ENCODE measurements at places on chromosomes 2 and 18.

DNA sequence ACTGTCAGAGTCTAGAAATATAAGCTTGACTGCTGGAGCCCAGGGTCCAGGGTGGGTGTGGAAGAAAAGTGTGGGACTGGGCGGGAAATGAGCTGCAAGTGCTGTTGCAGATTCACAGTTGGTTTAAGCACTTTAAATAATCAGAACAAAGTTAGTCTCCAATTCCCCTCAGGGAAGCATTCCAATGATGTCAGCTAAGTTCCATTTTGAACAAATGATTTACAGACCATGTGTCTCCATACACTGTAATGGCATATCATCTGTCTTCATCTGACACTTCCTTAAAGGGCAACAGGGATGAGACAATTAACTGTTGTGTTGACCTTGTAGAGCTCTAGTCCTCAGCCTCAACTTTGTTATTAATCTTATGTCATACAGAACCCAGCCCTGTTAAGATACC is 31.5 kb upstream of the REG3A start:
- DNase-seq: no peak

GRCh38 chr2:6788614-6789013 is 77.1 kb downstream of the CMPK2 start:
- DNase-seq: no peak

DNA sequence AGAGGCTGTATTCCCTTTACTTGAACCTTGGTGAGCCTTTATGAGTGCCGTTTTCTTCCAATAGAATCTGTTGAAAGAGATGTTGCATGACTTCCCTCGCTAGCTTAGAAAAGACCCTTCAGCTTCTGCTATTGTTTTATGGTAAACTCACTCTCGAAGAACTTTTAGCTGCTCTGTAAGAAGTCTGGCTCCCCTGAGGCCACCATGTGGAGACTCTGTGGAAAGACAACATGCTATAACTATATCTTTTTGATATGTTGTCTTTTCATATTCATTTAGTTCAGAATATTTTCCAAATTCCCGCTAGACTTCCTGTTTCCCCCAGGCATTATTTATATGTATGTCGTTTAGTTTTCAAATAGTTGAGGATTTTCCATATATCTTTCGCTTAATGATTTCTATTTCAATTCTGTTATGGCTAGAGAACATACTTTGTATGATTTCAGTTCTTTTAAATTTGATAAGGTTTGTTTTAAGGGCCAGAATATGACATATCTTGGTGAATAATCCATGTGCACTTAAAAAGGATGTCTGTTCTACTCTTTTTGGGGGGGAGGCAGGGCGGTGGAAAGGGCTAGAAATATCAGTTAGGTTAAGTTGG is 64.1 kb downstream of the PTPN4 start:
- DNase-seq: no peak

DNA sequence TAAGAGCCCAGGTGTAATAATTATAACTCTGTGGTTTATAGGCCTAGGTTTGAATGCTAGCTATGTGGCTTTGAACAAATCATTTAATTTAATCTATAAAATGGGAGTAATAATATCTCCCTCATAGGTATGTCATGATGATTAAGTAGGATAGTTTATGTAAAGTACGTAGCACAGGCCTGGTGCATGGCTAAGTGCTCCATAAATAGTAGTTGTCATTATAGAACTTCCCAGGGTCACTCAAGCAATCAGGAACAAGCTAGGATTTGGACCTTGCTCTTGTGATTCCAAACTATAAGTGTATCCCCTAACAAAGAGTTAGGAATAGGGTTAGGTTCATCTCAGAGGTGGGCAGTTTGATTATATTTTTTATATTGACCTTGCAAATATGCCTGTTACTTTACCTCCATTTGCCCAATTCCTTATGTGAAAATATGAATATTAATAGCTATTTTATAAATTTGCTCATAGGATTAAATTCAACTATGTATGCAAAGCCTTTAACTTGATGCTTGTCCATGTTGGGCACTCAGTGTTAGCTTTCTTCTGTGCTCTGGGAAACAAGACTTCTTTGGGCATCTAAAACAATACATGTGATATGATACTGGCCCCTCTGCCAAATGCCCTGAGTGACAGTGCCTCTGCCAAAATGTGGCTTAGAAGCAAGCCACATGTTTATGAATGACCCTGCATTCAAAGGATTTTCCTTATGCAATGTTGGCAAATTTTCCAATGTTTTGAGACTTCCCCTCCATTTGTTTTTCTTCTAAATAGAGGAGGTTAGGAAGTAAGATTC is 353.6 kb downstream of the KIAA1328 start:
- DNase-seq: no peak

DNA sequence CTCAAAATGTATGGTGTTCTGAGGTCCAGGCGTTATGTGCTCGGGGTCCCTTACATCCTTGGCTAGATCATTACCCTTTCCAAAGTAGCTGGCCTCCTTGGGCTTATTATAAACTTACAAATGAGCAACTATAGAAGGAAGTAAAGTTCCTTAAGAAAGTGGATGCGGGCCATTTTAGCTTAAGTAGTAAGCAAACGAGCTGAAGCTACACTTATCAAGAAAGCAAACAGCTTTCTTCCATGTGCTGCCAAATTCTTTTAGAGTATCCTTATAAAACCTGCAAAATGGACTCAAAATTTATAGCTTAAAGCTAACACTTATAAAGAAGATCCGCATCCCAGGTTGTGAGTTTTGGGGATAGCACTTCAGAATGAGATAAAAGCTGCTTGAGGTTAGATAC is 75.3 kb downstream of the ACTR3 start:
- DNase-seq: no peak

- no peak for DNase-seq
These were observed 58.1 kb downstream of the SERTAD2 start for GRCh38 chr2:64595397-64596176.

DNA sequence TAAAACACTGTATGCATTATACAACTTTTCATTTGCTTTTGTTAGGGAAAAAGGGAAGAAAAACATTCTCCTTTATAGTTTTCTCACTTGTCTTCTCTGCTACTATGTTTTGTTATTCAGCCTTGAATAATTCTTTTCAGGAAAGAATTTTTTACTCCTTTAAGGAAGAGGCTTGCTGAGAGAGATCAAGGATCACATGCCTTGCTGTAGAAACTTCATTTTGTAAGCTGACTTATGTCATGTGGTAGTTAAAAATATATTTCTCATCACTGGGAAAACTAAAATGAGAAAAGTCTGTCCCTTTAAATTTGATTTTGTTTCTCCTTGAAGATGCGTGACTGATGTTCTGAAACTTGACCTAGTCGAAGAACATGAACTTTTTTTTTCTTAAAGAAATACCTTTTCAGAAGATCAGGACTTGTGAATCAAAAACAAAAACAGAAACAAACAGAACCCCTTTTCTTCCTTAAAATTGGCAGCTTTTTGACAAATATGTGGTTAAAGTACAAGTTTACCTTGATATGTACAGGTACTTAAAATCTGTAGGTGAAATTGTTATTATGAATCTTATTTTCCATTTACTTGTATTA is 145.1 kb downstream of the COMMD1 start:
- no peak for DNase-seq

- no peak for DNase-seq
These were observed 70.0 kb upstream of the ATP5MC3 start for GRCh38 chr2:175251425-175252041.

DNA sequence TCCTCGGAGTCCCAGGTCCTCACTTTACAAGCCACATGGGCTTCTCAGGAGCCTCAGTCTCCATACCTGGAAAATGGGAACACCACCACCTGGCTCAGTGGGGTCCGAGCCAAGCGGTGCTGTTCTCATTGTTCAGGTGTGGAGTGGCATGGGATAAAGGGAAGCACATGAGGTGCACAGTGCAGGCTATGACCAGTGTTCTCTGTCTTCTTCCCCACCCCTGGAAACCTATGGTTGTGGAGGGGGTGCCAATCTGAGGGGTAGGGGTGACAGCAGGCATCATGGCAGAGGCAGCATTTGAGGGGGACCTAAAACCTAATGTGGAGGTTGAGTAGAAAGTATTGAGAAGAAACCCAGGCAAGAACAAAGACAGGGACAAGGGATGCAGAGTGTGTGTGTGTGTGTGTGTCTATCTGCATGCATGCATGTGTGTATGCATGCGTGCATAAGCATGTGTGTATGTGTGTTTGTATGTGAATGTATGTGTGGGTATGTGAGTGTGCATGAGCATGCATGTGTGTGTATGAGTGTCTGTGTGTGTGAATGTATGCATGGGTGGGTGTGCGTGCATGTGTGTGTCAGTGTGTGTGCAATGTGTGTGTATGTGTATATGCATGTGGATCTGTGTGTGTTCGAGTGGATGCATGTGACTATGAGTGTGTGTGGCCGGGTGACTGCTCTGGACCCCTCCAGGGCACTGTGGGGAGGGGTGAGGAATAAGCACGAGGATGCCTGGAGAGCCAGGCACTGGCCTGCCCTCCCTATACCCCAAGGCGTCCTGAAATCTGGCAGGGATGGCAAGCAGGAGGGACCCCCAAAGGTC is 4.0 kb downstream of the KIF1A start:
- no peak for DNase-seq

DNA sequence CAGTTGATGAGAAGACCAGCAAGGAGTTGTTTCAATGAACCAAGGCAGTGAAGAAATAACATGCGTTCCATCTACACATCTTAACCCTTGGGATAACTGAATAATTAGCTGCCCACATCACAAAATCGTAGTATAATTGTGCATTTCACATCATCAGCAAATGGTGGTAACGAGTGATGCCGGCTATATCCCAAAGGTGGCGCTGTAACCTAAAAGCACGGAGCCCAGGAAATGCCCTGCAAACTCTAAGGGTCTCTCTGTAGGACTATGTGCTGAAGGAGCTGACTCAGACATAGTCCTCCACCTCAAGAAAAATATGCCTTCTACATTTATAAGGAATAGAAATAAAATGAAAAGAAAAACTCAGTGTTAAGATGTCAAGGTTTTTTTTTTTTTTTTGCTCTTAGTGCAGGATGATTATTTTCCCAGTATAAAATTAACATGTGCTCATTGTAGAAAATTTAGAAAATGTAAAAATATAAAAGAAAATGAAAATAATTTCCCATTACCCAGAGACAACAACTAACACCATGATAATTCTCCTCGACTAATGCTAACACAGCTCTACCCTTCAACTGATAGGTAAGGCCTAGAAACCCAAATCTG is 23.1 kb upstream of the DSG3 start:
- DNase-seq: no peak

GRCh38 chr2:148877403-148877740 is 2.3 kb downstream of the KIF5C start:
- no peak for DNase-seq

DNA sequence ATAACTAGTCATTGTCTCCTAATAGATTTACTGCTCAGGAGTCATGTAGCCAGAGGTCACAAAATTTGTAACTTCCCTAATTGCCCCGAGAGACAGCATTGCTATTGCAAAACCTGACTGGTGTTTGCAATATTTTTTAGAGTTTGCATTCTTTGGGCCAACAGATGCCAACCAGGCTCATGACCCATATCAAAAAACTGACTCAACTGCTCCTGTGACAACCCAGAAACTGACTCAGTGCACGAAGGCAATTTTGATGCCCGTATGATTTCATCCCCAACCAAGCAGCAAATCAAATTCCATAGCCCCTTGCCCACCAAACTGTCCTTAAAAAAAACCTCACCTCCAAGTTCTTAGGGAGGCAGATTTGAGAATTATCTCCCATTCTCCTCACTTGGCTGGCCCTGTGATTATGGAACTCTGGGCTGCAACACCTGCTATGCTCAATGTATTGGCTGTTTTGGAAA is 951.3 kb downstream of the TSN start:
- DNase-seq: no peak

- no peak for DNase-seq
These were observed 16.2 kb downstream of the SH2D6 start for GRCh38 chr2:85434696-85435095.

DNA sequence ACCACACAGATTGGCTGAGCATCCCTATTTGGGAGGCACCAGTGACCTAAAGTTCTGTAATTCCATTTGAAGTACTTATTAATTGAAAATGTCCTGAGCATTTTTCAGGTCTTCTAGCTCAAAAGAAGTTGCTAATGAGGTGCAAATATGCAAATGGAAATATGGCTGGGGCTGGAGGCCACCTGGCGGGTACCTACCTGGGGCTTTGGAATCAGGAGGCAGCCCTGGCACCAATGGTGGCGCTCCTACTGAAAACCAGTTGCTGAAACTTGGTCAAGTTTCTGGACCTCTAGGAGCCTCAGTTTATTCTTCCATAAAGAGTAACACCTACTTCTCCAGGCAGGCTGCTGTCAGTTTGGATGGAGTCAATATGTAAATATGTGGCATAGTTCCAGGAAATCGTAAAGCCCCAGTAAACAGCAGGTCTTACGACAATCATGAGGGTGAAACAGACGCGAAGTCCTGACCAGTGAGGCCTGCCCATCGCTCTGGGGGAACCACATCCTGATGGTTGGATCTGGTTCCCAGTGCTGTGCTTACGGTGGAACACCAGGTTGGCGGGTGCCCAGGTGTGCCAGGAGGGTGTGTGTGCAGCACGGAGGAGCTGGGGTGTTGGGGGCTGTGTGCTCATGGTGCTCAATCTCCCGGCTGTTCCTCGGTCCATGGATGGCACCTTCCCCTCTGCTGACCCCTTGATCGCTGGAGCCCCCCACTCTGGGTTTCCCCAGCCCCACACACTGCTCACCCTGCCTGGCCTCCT is 186.1 kb downstream of the TWIST2 start:
- no peak for DNase-seq

DNA sequence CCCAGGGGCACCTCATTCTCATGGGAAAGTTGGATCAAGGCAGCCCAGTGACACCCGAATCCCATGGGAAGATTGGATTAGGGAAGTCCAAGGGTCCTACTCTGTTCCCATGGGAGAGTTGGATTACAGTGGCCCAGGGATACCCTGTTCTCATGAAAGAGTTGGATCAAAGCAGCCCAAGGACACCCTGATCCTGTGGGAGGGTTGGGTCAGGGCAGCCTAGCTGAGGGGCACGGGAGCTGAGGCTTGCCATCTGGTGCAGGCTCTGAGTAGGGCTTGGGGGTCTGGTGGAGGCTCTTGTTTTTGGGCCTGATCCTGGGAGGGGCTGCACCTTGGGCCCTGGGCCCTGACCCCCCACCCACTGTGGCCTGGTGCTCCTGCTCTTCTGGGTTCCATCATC is 87.1 kb downstream of the ACKR3 start:
- no peak for DNase-seq

DNA sequence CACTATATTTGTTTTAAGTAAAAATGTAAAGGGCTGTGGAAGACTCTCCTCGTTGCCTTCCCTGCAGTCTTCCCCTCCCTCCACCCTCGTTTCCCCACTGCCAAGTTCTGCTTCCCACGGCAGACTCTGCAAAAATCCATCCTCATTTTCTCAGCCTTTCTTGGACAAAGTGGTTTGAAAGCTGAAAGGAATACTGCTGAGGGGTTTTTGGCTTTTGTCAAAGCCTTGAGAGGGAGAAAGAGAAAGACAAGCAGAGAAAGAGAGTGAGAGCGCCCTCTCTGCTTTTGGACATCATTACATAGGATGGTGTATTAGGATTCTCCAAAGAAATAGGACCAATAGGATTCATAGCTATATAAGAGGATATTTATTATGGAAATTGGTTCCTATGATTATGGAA is 455.9 kb upstream of the SOX11 start:
- DNase-seq: no peak

GRCh38 chr2:129369437-129369836 is 610.0 kb upstream of the RAB6C start:
- no peak for DNase-seq

All from cortex of kidney (tissue), 1 donor.